ENCODE measurements at places on chromosomes 2 and 18.

DNA sequence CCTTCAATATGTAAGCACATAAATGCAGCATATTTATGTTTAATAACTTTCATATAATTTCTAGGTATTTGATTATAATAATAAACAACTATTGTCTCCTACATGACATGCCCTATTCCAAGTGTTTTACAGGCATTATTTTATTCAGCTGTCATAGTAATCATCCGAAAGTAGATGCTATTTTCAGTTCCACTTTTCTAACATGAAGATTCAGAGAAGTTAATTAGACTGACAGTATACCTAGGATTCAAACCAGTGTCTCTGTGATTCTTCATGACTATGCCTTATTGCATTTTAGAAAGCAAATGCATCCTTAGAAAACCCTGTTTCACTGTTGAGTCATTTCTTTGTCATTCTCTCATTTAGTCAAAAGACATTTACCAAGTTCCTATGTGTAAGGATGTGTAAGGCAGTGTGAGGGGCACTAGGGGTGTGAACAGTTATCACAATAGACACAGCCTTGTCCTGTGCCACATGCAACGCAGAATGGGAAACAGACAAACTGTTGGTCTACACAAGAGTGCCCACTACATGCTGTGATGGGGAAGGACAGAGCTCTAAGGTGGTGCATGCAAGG lies 79.8 kb downstream of the DTNA start:
- DNase-seq, result no peak

GRCh38 chr2:239020541-239021041 lies 172.7 kb downstream of the TWIST2 start:
- DNase-seq, result no peak

- no peak for DNase-seq
Observed at GRCh38 chr2:78989051-78989450, 36.5 kb upstream of the REG3G start.

DNA sequence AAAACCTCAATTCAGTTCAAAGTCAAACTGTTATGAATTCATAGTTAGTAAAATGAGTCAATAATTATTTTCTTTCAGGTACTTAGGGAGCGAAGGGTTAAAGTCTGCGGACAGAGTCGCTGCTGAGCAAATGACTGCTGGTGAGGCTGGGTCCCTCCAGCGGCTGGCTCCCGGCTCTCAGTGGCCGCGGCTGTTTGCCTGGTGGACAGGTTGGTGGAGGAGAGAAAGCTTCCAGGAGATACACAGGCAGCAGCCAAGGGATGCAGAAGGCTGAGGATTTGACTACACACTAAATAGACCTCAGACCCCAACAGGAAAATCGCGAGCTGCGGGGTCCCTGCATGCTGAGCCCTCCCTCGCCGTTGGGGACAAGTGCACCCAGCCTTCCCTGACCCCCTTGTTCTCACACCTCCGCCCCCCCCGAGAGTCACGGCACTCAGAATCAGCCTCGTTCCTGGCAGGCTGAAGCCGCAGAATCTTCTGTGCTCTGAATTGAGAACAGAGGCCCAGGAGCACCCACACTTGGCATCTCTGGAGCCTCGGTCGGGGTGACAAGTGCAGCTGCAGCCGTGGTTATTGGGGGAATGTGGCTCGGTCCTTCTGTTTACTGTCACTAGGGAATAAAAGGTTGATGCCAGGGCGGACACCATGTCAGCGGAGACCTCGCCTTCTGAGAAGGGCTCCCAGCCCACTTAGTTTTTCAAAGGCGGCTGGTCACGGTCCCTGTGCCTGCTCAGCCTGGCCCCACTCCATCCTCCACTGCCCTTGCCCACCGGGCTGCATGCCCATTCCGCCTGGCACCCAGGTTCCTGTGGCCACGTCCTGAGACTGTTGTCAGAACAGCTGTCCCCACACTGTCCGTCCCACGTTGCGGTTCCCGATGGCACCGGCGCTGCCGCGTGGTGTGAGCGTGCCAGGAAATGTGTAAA lies 74.0 kb downstream of the SLC66A2 start:
- DNase-seq, result no peak

DNA sequence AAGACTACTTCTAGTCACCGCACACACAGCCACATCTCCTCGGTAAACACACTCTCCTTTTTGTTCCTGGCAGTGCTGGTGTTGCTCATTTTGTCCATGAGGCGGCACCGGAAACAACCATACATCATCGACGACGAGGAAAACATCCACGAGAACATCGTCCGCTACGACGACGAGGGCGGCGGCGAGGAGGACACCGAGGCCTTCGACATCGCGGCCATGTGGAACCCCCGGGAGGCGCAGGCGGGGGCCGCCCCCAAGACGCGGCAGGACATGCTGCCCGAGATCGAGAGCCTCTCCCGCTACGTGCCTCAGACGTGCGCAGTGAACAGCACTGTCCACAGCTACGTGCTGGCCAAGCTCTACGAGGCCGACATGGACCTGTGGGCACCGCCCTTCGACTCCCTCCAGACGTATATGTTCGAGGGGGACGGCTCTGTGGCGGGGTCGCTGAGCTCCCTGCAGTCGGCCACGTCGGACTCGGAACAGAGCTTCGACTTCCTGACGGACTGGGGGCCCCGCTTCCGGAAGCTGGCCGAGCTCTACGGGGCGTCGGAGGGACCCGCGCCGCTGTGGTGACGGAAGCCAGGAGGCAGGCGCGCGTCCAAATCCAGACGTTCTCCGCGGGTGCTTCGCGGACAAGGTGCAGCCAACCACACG lies 221.0 kb downstream of the CDH20 start:
- peak; percentile 13 for DNase-seq

DNA sequence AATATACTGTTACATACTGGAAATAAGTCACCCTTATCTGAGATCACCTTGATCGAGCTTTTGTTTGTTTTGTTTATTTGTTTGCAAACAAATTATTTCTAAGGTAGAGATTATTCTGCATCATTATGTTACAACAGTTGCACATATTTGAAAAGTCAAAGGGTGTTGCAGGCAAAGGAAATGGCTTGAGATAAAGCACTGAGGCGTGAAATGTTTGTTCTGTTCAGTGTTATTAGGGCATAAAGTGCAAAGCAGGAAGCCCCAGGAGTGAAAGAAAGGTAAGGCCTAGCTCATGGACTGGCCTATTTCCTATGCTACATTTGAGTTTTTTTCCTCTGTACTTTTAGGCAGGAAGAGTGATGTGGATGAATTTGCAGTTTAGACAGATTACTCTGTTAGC lies 1815.6 kb upstream of the LRRTM1 start:
- DNase-seq, result no peak

DNA sequence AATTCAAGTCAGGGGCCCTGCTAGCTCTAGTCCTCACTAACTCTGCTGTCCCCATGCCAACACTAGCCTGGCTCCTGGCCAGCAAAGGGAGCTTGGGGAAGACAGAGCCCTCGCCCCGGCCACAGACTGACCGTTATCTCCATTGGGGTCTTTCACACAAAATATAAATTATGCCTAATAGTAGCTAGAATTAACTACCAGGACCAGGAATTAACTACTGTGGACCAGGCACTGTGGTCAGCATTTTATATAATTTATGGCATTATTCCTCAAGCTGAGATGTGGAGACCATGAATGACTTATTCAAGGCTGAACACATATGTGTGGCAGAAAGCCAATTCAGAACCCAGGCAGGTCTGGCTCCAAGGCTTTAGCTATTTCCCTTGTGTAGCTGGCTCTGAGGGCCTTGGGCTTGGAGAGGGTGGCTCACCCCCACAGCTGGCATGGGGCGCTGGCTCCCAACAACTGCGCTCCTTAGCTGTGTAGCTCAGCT lies 49.2 kb downstream of the CELF4 start:
- no peak for DNase-seq

DNA sequence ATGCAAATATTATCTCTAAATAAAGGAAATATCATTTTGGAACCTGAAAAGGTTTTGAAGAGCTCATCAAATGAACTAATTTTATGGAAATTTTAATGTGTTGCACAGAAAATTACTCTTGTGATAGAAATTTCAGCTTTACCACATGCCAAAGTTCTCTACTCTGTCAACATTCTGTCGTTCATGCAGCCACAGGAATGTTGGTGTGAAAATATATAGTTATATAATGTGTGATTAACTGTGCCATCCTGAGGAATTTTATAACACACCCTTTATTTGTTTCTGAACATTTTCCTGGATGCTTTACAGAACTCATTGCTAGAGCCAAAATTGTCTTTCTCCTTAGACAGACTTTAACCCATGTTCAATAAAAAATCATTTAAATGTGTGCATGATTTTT lies 202.5 kb upstream of the SLC8A1 start:
- no peak for DNase-seq

DNA sequence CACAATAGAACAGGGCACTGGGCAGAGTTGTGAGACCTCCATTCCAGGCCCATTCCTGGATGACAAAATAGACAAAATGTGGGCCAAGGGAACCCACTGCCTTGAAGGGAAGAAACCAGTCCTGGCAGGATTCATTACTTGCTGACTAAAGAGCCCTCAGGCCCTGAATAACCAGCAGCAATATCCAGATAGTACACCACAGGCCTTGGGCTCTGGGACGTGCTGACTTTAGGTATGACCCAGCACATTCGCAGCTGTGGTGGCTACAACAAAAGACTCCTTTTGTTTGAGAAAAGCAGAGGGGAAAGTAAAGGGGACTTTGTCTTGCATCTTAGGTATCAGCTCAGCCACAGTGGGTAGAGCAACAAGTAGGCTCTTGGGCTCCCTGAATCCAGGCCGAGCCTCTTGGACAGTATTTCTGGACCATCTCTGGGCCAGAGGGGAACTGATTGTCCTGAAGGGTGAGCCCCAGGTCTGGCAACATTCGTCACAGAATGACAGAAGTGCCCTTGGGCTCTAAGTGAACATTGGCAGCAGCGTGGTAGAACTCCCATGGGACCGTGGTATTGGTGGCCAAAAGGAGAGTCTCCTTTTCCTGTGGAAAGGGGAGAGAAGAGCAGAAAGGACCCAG lies 89.9 kb upstream of the CD226 start:
- DNase-seq, result no peak
